ENCODE measurements at places on chromosomes 3 and 15.
A peak's percentile ranks its signal among the peaks of the same experiment; 100 is the strongest.

GRCh38 chr15:65305150-65305758, 777 bp downstream of the RNU5B-1 start:
- no peak for DNase-seq

- peak; percentile 18 for DNase-seq
Observed at GRCh38 chr3:19539518-19540392, 391.4 kb downstream of the KCNH8 start.

DNA sequence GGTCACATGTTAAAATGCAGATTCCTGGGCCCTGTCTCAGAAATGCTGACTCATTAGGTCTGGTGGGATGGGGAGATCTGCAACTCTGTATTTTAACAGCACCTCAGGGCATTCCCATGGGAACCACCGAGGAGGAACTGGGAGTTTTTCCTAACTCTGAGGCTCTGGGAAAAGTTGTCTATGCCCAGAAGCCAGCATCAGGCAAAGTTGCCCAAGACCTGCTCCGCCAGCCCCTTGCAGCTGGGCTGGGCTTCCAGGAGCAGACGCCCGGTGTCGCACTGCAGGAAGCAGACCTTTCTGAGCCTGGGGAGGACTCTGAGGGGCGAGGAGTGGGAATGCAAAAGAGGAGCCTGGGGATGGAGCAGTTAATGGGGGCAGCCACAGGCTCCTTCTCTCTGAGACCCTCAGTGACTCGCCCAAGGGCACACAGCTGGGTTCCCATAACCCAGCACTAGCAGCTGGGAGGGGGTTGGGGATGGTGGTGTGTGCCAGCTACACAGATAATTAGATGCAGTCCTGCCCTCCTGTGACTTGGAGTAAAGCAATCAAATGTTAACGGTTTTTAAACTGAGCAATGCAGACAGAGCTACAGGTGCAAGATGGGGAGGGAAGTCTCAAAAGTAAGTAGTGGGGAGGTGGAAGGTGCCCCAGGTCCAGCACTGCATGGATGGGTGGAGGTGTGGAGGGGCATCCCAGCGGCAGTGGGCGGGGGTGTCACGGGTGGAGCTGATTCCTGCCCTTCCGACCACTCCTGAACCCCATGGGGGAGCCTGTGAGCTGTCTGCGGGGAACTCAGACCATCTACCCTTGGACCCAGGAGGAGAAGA, 100.4 kb downstream of the LSM3 start:
- DNase-seq = no peak

DNA sequence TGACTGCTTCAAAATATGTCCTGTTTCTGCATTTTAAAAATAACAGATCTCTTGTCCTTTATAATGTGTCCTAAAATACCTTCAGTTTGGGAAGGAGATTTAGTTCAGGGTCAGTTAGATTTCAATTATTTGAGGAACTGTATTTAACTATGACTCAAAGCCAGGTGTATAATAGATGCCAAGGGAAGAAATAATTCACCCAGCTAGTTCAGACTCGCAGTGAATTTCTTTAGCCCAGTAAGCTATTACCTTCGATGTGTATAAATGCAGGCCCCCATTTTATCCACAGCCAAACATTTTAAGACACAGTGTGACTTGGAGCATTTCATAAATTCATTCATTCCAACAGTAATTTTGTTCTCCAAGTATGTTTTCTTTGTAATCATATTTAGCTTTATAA, 458.0 kb downstream of the ZNF385D start:
- no peak for DNase-seq
